ENCODE measurements at places on chromosomes 7 and 10.

GRCh38 chr7:39609113-39609934 is 14.0 kb upstream of the RALA start:
- DNase-seq = no peak

GRCh38 chr7:29084832-29085231 is 61.5 kb downstream of the CPVL start:
- DNase-seq = no peak

DNA sequence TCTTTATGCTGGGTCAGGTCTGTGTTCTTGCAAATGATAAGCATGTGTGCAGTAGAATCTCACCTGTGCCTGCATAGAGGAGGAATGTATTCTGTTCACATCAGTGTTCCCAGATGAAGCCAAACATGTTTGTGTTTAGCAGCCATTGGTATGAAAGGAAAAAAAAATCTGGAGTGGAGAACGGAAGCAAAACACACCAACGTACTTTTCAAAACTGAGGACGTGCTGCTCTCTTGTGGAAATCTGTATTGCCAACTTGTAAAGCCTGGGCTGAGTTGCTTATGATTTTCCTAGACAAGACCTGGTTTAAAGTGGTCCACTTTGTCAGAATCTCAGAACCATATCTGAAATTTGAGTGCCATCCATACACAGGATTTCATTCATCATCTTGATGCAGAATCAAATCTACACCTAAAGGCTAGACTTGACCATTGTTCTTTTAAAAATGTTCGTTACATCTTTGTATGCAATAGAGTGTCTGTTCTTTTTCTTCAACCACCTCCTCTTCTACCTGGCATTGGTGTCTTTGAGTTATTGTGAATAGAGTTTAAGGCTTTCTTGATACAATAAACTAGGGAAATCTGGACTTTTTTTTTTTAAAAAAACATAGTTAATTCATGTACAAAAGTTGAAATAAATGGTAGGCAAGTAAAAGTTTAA is 367.7 kb downstream of the PHF14 start:
- no peak for DNase-seq

GRCh38 chr10:94200146-94200837 is 162.4 kb downstream of the NOC3L start:
- DNase-seq = no peak

DNA sequence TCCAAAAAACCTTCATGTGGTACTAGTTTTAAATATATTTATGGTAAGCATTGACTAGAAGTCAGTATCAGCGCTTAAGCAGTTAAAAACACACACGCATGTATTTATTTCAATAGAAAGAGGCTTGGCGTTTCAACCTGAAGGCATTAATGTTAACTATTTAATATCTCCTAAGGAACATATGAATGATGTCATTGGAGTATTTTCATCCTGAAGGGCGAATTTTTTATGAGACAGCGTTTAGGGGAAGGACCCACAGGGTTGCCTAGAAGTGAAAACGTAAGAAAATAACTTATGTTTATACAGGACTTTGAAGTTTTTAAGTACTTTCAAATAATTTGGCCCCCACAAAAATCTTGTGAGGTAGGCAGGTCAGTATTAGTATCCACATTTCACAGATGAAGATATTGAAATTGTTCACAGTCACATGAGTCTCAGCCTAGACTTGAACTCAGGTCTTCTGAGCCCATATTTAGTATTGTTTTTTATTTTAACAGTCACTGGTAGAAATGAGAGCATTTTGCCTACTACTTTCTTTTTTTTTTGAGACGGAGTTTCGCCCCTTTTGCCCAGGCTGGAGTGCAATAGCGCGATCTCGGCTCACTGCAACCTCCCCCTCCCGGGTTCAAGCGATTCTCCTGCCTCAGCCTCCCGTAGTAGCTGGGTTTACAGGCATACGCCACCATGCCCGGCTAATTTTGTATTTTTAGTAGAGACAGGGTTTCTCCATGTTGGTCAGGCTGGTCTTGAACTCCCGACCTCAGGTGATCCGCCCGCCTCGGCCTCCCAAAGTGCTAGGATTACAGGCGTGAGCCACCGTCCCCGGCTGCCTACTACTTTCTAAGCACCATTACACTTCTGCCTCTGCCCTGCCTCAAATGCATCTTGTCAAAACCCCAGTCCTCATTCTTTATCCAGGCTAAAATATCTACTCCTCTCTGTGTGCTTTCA is 1.8 kb downstream of the SLK start:
- DNase-seq = no peak

- DNase-seq = no peak
These were observed 102.7 kb downstream of the CABCOCO1 start for GRCh38 chr10:61765176-61766087.
